RWPE2 (cell line): ENCODE measurements at places on chromosomes 4 and X.

GRCh38 chrX:31340587-31340986 is 268.7 kb upstream of the FTHL17 start:
- no peaks in the 10 kb centered on the region for H3K36me3 ChIP-seq
- H3K4me1 ChIP-seq: no peaks in the 10 kb centered on the region
- H3K27me3 ChIP-seq: no peaks in the 10 kb centered on the region
- no peak overlapping the region for H3K4me3 ChIP-seq

GRCh38 chrX:47634871-47635575 is 5.3 kb upstream of the CFP start:
- H3K27me3 ChIP-seq: no peaks in the 10 kb centered on the region
- H3K4me3 ChIP-seq: no peak overlapping the region
- no peaks in the 10 kb centered on the region for H3K4me1 ChIP-seq
- no peak for DNase-seq

DNA sequence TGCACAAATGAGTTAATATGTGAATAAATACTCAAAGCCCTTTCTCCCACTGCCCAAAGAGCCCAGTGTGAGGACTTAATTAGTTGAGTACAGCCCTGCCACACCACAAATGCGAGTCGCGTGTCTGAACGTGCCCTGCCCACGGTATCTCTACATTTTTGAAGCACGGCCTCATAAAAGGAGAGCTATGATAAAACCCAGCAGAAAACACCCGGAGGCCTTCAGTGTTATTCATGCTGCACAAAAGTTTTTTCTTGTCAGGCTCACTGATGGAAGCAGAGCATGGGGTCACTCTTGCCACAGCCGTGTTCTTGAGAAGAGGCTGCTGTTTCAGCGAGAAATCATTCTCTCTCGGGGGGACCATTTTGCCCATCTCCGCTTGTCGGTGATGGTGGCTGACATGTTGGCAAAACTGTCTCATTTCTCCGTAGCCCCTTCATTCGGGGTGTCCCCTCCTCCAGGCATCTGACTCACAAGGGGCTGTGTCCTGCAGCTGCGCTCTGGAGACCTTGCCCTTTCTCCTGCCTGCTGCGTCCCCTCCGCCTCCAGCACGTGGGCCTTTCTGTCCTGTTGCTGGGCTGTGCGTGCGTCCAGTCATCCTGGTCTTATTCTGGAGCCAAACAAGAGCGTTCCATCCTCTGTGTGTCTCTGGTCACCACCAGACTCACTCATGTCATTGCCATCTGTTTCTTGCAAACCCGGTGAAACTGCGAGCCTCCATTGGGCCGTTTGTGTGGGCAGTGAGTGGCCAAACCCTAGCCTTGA is 88.8 kb downstream of the SORCS2 start:
- H3K4me3 ChIP-seq: no peak overlapping the region
- no peak for DNase-seq
- H3K27ac ChIP-seq: no peak overlapping the region
- H3K36me3 ChIP-seq: no peaks in the 10 kb centered on the region
- no peaks in the 10 kb centered on the region for H3K27me3 ChIP-seq

DNA sequence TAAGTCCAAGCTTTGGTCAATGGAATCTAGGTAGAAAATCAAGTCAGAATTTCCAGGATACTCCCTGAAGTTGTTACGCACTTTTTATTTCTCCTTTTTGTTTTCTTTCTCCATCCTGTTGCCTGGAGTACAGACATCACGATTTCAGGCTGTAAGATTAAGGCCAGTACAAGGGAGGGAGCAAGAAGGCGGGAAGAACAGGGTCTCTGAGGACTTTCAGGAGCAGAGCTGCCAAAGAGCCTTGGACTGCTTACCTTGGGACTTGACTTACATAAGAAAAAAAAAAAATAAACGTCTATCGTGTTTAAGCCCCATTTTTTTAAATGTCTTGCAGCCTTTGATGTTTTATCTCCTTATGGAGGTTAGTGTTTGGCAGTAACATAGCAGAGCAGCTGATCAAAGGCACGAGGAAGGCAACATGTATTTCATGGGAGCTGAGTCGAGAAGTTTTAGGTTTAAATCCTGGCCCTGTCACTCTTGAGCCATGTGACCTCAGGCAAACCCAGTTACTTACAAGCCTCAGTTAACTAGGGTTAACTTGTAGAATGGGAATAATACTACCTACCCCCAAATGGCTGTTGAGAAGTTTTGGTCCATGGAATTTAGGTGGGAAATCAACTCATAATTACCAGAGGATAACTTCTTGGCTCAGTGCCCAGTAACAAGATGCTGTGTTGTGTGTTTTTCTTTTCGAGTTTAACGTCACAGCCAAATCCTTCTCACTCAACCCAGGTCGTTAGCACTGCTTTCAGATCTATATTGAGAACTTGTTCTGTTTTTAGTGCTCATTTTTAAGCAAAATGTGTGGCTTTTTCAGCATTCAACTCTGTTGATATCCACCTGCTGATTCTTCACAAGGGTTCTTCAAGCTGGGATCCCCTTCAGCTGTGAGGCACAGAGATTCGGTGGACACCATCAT is 106.8 kb downstream of the CLNK start:
- H3K27ac ChIP-seq: no peak overlapping the region
- H3K4me3 ChIP-seq: no peak overlapping the region
- no peaks in the 10 kb centered on the region for H3K27me3 ChIP-seq
- no peaks in the 10 kb centered on the region for H3K4me1 ChIP-seq

DNA sequence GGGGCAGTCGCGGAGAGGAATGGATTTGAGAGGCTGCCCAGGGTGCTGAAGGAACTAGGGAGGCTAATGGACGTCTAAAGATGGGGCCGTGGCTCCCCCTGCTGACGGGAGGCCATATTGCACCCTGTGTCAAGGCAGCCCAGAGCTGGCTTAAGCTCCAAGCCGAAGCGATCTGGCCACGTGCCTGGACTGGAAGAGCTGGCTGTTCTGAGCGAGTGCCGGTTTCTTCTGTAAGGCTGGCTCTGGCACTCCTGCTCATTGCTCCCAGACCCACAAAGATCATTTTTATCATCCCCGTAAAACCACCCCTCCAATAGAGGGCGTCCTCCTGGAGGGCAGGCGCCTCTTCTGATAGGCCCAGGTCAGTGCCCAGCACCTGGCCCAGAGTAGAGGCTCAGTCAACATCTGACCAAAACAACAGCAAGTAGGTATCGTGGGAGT is 5.6 kb downstream of the PNCK start:
- no peaks in the 10 kb centered on the region for H3K4me1 ChIP-seq
- no peaks in the 10 kb centered on the region for H3K27me3 ChIP-seq
- H3K27ac ChIP-seq: no peak overlapping the region
- H3K36me3 ChIP-seq: no peaks in the 10 kb centered on the region
- no peak for DNase-seq
- H3K4me3 ChIP-seq: no peak overlapping the region

DNA sequence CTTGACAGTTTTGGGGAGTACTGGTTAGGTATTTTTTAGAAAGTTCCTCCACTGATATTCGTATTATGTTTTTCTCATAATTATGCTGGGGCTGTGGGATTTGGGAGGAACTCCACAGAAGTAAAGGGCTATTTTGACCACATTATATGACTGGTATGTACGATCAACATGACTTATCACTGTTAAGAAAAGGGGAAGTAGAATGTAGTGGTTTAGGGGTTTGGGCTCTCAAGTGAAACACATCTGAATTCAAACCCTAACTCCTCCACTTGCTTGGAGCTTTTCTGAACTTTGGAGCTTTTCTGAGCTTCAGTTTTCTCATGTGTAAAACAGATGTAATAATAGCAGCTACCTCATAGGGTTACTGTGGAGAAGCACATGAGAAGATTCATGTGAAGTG is 96.4 kb upstream of the C1GALT1C1 start:
- H3K36me3 ChIP-seq: no peaks in the 10 kb centered on the region
- H3K4me1 ChIP-seq: no peaks in the 10 kb centered on the region
- no peaks in the 10 kb centered on the region for H3K27me3 ChIP-seq
- no peak overlapping the region for H3K27ac ChIP-seq
- DNase-seq: no peak
- H3K4me3 ChIP-seq: no peak overlapping the region

GRCh38 chr4:101337688-101338087 is 9.6 kb downstream of the PPP3CA start:
- peaks cover 21% of the 10 kb centered on the region for H3K36me3 ChIP-seq
- H3K27ac ChIP-seq: peak overlapping the region; percentile 14
- no peak overlapping the region for H3K4me3 ChIP-seq
- peaks cover 32% of the 10 kb centered on the region for H3K4me1 ChIP-seq

GRCh38 chr4:6282314-6282771 is 12.7 kb downstream of the WFS1 start:
- DNase-seq: no peak
- no peak overlapping the region for H3K4me3 ChIP-seq
- H3K4me1 ChIP-seq: no peaks in the 10 kb centered on the region
- no peaks in the 10 kb centered on the region for H3K27me3 ChIP-seq
- H3K36me3 ChIP-seq: no peaks in the 10 kb centered on the region

DNA sequence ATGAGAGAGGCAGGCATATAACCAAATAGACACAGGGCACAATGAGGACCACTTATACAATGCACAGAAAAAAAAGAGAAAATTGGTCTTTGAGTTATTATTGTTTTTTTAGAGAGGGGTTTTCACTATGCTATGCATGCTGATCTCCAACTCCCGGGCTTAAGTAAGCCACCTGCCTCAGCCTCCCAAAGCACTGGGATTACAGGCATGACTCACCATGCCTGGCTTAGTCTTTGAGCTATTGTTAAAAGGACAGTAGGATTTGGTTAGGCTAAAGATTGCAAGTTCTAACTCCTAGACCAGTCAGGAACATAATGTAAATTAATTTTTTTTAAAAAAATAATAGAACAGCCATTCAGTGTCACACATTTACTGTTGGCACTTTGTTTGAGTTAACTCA is 340.1 kb downstream of the GPAT3 start:
- H3K27ac ChIP-seq: no peak overlapping the region
- H3K36me3 ChIP-seq: no peaks in the 10 kb centered on the region
- no peak for DNase-seq
- no peaks in the 10 kb centered on the region for H3K27me3 ChIP-seq
- H3K4me3 ChIP-seq: no peak overlapping the region

- no peaks in the 10 kb centered on the region for H3K27me3 ChIP-seq
- no peaks in the 10 kb centered on the region for H3K36me3 ChIP-seq
- no peak overlapping the region for H3K27ac ChIP-seq
- no peak overlapping the region for H3K4me3 ChIP-seq
Observed at GRCh38 chr4:79652232-79652631, 244.2 kb upstream of the GK2 start.
